ENCODE measurements at places on chromosomes 2 and 18.

DNA sequence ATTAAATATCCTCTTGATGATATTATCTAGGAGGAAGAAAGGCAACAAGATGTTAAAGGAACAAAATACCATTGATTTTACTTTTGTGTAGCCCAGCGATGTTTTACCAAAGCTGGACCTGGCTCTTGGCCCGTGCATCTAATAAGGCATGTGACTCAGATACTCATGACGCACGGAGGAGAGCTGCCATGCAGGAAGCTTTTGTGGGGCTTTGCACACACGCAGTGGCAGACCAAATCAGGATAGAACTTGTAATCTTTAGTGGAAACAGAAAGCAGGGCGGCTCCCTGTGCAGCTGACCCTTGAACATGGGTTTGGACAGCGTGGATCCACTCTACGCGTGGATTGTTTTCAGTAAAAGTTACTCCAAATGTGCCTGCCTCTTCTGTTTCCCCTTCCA, 190.0 kb downstream of the NAPG start:
- DNase-seq, result no peak

- DNase-seq, result no peak
Observed at GRCh38 chr2:152335726-152336118, 748 bp downstream of the FMNL2 start.

DNA sequence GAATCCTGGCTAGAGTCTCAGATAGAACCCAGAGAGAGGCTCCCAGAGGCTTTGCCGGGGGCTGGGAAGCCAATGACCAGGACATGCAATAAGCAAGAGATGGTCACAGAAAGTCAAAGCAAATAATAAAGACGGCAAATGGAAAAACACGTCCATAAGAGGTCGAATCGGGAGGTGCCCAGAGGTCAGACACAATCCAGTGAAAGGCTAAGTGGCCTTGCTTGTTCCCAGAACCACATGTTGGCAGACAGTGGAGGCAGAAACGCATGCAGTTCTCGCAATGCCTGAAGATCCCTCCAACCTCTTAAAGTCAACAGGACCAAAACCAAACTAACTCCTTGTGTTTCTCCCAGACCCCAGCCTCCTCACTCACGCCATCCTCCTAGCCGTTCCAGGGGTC, 3.0 kb downstream of the CYB5A start:
- no peak for DNase-seq

- no peak for DNase-seq
Observed at GRCh38 chr2:20552847-20553246, 98.1 kb downstream of the HS1BP3 start.

DNA sequence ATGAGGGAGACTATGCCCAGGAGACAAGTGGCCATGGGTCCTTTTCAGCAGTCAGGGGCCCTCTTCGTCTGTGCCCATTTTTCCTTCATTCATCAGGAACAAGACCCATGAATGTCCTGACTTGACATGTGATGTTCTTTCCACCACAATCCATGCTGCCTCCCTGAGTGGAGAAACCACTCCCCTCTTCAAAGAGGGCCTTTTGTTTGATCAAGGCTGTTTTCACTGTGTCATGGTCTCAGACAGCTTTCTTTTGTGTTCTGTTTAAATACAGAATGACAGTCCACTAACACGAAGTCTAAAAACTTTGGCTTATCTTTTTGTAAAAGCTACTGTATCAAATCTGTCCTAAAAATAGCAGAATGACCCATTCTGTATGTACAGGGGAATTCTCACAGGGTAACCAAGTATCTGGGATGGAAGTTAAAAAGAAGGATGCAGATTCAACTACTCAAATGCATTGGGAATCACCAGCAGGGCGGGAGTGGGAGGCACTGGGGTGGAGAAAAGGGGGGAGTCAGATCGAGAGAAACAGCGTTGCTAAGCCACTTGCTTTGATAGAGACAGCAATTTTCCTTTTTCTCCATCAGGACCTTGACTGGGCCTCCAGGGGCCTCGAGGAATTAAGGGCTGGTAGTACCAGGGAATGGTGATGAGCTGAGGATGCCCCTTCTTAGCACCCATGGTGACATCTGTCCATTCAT, 13.9 kb downstream of the LRP2 start:
- DNase-seq, result no peak

DNA sequence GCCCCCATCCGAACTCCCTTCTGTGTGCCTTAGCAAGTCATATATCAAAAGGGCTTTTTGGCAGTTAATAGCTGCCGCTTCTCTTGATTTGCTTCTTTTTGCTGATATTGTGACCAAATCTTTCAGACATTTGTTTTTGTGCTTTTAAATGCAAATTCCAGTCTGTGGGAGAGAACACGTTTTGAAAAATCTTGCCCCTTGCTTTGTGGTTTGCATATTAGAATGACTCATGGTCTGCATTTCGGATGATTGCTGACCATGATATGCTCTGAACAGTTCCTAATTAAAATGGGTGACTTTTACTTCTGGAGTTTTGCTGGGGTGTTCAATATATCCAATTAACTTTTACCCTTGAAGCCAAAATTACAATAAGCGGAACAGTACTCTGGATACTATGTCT, 58.2 kb upstream of the ST6GAL2 start:
- no peak for DNase-seq

GRCh38 chr2:46383784-46384456, 86.7 kb downstream of the EPAS1 start:
- no peak for DNase-seq

- DNase-seq, result no peak
Observed at GRCh38 chr2:209872675-209873074, 101.0 kb downstream of the UNC80 start.

Measured in HL-60 (cell line).